ENCODE measurements at places on chromosomes 4 and X.

DNA sequence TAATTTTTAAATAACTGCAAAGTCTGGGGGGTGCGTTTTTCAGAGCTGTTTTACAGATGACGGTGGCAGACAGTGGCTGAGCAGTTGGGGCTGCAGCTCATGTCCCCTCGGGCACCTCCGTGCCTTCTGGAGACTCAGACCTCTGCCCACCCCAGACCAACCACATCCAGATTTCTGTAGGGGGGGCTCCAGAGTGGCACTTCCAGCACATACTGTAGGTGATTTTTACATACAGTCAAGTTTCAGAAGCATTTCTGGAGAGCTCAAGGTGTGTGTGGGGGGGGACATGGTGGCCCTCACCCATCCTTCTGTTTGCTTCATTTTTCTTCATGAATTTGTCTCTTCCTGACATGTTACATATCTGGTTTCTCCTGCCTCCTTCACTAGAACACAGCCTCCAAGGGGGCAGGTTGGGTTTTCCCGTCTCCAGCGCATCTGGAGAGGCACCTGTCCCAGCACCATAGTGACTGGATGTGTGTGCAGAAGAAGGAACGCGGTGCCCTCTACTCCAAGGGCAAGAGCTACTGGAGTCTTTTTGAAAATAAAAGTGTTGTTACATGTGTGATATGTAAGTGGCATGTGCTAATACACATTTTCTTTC lies 37.5 kb downstream of the TMEM271 start:
- no peak for DNase-seq

DNA sequence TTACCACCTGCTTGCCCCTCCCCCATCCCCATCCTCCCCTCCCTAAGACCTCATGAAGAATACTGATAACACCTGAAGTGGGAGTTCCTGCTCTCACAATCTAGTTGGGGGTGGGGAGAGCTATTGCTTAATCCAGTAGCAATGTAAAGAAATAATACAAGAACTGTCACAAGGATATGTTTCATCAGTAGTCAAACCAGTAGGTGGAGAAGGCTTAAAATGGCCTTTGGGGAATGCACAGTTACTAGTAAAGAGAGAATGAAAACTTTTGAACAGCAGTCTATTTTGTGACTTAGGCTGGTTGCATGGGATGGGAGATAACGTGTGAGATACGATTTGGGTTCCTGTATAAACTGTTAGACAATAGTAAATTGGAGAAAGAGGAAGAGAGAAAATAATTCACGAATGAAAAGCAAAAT lies 6.0 kb downstream of the GALNT7 start:
- no peak for DNase-seq

DNA sequence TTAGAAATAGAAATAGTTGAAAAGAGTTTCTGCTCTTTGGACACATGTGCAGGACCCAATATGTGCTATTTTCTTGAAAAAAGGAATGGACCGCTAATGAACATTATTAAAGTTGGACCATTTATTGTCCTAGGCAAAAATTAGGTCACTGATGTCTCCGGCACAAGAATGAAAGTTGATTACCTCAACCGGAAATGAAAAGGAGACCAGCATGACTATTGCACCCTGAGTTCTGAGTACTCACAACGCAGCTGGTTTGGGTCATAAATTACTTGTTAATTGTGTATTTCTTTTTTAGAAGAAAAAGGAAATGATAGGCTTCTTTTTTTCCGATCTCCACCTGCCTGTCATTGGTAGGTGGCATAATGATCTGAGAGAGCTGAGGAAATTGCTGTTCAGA lies 232.7 kb downstream of the ARHGAP24 start:
- DNase-seq = peak; percentile 55

DNA sequence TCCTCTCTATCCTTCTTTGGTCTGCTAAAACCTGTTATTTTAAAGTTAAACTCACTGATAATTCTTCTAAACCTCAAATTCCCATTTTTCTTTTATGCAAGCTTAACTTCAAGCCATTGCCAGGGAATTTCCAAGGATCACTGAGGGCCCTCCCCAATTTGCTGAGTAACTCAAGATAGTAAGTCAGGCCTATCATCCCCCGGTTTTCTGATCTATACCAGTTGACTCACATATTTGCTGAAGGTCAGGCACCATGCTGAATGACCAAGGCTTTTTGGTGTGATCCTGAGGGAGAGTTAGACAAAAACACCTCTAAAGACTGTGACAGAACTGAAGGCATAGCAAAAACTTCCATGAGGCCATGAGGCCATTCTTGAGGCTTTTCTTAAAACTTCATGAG lies 1301.9 kb downstream of the PCDH7 start:
- DNase-seq = no peak

GRCh38 chr4:108787106-108787505 lies 24.3 kb upstream of the ETNPPL start:
- DNase-seq = no peak

DNA sequence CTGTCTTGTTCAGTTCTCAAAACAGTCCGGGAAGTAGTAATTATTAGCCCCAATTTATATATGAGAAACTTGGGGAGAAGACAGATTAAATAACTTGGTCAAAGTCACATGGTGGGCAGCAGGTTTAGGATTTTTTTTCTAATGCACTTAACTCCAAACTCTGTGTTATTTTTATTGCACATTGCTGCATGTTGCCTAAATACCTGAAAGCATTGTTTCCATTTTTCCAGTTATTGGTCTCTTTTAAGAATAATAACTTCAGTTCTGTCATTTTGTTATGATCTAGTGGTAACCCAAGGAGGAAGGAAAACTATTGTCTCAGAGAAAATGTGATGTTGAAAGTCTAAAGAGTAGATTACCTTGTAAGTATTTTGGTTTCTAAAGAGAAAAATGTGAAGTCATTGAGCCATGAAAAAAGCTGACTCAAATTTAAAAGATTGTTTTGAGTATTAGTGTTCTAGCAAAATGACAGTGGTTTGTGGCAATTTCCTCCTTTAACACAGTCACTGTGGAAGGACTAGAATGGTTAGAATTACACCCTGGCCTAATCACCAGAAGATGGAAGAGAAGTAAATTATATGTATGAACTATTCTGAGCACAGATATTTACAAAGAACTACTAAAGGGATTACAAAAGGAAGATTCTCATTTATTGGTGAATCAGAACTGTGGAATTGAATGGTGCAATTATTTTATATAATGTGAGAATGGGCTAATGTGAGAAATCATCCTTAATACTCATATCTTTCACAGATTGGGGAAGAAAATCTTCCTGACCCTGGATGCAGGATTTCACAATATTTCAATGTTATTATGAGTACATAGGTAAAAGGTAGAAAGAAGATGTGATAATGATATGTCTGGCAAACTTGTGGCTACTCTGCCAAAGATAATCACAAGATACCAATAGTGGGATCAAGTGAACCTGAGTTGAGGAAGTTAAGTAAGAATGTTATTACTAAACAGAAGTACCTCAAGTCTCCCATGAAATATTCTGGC lies 21.7 kb upstream of the CXCL8 start:
- DNase-seq = no peak

DNA sequence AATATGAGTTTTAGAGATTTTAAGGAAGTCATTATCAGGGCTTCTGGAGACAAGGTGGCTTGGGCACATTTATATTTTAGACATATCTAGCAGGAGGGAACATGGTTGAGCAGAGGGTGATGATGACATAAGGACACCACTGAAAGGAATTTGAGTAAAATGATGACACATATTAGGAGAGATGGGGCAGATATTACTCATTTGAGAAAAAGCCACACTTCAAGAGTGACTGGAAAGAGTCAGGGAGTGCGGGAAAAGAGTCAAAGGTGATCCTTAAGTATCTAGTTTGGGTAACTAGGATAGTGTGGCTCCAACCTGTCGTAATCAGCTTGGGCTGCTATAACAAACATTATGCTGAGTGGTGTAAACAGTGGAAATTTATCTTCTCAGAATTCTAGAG lies 377.7 kb downstream of the PACRGL start:
- DNase-seq = no peak

DNA sequence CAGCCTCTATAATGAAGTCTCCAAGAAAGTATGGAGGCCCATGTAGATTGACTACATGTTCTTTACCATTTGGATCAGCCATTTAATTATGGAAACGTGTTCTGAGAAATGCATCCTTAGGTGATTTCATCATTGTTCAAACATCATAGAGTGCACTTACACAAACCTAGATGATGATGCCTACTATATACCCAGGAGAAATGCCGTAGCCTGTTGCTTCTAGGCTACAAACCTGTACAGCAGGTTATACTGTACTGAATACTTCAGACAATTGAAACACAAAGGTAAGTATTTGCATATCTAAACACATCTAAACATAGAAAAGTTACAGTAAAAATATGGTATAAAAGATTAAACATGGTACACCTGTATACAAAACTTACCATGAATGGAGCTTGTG lies 186.5 kb upstream of the FSTL5 start:
- no peak for DNase-seq

DNA sequence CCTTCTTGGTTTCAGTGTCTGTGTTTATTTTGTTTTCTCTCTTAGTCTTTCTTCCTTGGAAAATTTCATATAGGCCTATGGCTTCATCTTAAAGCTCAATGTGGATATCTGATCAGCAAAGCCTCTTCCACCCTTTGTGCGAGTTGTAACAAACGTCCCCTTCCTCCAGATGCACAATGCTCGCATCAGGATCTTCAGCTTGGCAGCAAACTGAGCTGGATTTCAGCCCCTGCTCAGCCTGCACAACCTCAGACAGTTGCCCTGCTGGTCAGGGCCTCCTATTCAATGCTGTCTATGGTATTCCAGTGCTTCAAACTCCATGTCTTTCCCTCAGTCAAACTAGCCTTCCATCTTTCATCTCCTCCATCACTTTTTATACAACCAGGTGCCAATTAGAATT lies 309.4 kb downstream of the ARHGAP24 start:
- DNase-seq = no peak

GRCh38 chr4:99657798-99658197 lies at the start of gene C4orf54:
TSS of gene C4orf54 (minus strand) at chr4:99657828. CDS start at chr4:99654648, 3,180 bp downstream.
- no peak for DNase-seq

DNA sequence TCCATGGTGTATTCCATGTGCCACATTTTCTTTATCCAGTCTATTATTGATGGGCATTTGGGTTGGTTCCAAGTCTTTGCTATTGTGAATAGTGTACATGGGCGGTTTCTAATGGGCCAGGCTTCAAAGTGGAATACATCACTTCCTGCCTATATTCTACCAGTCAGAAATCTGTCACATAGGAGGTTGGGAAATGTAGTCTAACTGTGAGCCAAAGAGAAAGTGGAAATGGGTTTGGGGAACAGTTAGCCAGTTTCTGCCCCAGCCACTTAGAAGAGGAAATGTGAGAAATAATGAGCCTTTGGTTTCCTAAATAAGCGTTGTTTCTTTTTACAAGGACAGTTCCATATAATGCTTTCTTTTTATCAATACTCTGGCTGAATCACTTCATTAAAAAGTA lies 85.1 kb upstream of the AP1S2 start:
- peak; percentile 10 for DNase-seq

DNA sequence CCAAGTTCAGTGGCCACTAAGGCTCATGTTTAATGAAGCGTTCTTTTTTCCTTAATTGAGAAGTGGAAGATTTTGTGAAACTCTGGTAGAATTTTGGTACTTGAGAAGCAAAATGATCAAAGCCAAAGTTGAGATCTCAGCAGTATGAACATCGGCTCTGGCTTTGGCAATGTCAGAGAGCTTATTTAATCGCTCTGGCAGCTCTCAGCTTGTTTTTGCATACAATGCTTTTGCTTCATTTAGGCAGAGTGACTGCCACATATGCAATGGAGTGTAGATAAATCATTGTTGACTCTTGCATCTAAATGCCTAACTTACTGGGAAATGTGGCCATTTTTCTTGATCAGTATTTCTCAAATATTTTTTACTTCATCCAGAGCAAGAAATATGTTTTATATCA lies 135.7 kb downstream of the AASDH start:
- DNase-seq = no peak

DNA sequence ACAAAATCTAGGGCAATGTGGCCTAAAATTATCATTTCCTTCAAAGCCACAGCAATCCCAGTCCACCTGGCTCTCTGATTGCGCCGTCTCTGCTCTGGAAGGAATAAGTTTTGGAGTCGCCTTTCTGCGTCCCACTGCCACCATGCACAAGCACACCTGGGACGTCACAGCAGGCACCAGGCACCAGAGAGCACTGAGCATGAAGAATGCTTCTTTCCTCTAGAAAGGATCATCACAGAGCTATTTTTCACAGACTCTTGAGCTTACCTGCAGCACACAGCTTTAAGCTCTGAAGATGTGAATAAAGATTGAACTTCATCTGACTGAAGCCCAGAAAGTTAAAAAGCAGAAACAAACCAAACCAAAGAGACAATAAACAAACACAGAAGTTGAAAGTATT lies 170.0 kb upstream of the PPARGC1A start:
- no peak for DNase-seq

- no peak for DNase-seq
Measured at GRCh38 chr4:48129307-48130014, 4.6 kb downstream of the TXK start.

DNA sequence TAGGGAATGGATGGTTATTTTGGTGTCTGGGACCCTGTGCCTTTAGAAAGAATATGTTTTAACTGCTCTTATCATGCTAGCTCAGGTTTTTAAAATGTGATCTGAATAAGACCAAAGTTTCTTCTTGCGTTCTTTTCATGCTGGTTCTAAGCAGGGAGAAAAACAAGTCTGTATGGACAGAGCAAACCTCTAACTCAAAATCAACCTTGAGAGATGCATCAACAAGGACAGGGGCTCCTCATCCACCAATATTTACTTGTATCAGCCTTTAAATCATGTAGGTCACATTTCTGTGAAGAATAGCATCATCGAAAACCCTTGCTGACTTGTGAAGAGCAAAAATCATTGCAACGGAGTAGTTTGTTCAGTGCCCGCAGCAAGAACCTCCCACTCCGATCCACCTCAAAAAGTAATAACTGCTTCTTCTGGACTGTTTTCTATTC lies 1.2 kb downstream of the ATP10D start:
- DNase-seq = peak; percentile 9

GRCh38 chr4:158823461-158823873 lies 54.6 kb downstream of the FNIP2 start:
- no peak for DNase-seq

All from NAMALWA (cell line).